Stimulated activated CD8-positive, alpha-beta memory T cell treated with anti-CD3 and anti-CD28 coated beads, Interleukin-7, amount 100 ng/mL, for 1 hour (primary cell): ENCODE measurements at places on chromosomes 2 and 18.

- no peak for DNase-seq
Measured at GRCh38 chr2:73059106-73059505, 12.4 kb downstream of the SFXN5 start.

- no peak for DNase-seq
Measured at GRCh38 chr2:16034151-16034974, 94.0 kb downstream of the MYCN start.

GRCh38 chr18:43720041-43720440, 442.8 kb upstream of the SYT4 start:
- DNase-seq: no peak

GRCh38 chr2:231244382-231245248, 46.2 kb downstream of the ARMC9 start:
- DNase-seq: no peak

DNA sequence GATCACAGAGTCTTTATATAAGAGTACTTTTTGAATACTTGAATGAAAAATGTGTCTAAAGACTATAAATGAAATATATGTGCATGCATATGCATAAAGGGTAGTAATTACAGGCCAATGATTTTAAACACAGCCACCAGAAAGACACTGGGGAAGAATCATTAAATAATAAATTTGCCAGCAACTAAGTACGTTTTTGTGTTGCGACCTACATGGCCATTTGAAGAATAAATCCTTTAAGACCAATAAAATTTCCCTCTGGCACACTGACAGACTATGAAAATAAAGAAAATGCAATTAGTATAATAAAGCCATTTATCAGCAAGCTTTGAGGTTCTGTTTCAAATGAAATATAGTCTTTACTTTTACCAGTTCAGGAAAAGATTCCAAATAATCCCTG, 1413.3 kb downstream of the LRP1B start:
- DNase-seq: no peak

- no peak for DNase-seq
Measured at GRCh38 chr2:173521450-173522192, 166.9 kb downstream of the CDCA7 start.

DNA sequence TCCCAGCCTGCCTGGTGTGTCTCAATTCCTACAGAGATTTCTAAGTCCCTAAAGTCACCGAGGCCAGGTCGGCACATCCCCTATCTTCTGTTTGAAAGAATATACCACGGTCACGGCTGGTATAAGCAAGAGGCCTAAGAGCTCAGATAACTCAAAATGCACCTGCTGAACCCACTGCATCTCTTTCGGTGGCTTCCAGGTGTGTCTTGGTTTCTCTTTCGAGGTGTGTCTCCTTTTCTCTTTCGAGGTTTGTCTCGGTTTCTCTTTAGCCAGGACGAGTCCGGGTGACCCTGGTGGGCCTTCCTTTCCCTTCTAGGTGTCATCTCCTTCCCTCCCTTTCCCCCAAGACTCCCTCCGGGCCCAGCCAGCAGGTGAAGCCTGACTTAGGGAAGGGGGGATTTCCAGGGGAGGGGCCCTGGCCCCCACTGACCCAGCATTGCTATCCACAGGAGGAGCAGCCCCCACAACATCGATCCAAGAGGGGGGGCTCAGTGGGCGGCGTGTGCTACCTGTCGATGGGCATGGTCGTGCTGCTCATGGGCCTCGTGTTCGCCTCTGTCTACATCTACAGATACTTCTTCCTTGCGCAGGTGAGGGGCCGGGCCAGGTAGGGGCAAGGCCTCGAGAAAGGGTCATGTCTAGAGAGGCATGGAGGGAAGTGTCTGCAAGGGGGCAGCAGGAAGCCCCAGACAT, 8.4 kb downstream of the ITM2C start:
- no peak for DNase-seq

DNA sequence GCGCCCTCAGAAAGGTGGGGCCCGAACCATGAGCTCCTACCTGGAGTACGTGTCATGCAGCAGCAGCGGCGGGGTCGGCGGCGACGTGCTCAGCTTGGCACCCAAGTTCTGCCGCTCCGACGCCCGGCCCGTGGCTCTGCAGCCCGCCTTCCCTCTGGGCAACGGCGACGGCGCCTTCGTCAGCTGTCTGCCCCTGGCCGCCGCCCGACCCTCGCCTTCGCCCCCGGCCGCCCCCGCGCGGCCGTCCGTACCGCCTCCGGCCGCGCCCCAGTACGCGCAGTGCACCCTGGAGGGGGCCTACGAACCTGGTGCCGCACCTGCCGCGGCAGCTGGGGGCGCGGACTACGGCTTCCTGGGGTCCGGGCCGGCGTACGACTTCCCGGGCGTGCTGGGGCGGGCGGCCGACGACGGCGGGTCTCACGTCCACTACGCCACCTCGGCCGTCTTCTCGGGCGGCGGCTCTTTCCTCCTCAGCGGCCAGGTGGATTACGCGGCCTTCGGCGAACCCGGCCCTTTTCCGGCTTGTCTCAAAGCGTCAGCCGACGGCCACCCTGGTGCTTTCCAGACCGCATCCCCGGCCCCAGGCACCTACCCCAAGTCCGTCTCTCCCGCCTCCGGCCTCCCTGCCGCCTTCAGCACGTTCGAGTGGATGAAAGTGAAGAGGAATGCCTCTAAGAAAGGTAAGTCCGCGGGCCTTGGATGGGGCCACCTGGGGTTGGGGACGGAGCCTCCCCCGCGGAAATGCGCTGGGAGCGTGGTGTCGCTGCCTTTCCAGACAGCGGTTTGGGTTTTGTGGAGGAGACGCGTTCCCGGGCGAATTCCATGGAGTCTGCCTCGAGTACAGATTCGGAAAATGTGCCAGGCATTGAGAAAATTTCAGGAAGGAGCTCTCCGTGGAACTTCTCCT, 559 bp downstream of the HOXD1 start:
- DNase-seq: no peak

- no peak for DNase-seq
Measured at GRCh38 chr18:67577386-67577785, 60.9 kb upstream of the DSEL start.

DNA sequence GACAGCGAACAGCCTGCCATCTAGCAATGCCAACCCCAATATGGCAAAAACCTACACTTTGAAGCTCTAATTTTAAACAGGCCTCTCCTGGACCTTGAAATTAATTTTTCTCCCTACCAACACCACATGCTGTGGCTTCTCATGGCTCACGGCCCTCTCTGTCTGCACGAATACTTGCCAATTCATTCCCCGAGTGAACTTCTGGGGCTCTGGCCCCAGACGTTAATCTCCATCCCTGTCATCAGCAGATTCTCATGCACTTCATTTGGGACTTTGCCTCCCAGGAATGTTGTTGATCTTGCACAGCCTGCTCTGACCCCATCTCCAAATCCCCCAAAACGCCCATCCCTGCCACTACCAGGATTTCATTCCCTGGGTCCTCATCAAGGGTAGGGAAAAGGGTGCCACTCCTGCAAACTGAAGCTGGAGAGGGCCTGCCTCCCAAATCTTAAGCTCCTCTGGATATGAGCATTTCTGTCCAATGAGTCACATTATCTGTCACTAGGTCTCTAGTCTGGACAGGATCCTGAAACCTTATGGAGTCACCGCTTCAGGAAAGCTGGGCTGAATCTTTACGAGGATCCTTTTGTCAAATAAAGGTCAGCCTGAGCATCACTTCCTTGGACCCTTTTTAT, 10.4 kb downstream of the FIGLA start:
- no peak for DNase-seq

- no peak for DNase-seq
Measured at GRCh38 chr18:34543356-34543755, 166.7 kb upstream of the DTNA start.

GRCh38 chr18:20971886-20972267, 139.7 kb downstream of the ROCK1 start:
- no peak for DNase-seq

- DNase-seq: no peak
Measured at GRCh38 chr18:1062588-1062987, 157.9 kb downstream of the ADCYAP1 start.

DNA sequence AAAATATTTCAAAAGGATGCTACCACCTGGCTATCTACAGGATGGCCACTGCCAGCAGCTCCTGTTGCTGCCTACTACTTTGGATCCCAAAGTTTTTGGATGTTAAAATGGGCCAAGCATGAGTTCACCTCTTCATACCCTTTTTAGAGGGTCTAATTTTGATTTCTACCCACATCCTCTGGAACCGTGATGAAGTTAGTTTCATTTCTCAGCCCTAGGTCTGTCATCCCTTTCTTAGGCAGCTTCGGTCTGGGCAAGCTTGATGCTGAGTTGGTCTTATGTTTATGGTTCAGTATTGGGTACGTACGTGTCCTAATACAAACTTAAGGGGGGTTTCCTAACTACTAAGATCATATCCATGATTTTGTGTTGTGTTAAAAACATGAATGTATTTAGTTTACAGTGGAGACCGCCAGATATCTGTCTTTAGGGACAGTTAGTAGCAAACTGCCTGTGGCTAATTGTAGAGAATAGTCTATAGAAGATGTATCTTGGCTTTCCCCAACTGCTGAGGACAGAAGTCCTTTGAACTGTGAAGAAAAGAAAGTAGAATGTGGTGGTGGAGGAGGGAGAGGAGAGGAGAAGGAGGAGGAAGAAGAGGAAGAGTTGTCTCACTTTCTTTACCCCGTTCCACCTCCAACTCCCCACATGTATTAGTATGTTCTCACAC, 184.9 kb downstream of the UBE2E3 start:
- no peak for DNase-seq

GRCh38 chr2:126799301-126799700, 99.4 kb upstream of the TEX51 start:
- no peak for DNase-seq

DNA sequence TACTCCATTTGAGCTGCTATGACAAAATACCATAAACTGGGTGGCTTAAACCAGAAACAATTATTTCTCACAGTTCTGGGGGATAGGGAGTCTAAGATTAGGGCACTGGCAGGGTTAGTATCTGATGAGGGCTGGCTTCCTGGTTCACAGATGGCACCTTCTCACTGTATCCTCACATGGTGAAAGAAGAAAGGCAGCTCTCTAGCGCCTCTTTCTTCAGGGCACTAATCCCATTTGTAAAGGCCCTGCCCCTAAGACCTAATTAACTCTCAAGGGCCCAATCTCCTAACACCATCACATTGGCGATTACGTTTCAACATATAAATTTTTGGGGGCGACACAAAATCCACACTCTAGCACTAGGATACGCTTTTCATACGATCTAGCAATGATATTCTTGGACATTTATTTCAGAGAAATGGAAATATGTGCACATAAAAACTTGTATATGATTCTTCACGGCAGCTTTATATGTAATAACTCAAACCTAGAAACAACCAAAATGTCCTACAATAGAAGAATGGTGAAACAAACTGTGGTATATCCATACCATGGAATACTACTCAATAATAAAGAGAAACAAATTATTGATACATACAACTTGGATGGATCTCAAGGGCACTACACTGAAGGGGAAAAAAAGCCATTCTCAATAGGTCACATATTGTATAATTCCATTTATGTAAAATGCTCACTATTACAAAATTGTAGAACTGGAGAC, 111.0 kb downstream of the BCL2L11 start:
- DNase-seq: no peak

- DNase-seq: no peak
Measured at GRCh38 chr2:231685349-231686191, 22.8 kb upstream of the PTMA start.

- DNase-seq: no peak
Measured at GRCh38 chr2:98281607-98282006, 64.6 kb upstream of the CNGA3 start.

DNA sequence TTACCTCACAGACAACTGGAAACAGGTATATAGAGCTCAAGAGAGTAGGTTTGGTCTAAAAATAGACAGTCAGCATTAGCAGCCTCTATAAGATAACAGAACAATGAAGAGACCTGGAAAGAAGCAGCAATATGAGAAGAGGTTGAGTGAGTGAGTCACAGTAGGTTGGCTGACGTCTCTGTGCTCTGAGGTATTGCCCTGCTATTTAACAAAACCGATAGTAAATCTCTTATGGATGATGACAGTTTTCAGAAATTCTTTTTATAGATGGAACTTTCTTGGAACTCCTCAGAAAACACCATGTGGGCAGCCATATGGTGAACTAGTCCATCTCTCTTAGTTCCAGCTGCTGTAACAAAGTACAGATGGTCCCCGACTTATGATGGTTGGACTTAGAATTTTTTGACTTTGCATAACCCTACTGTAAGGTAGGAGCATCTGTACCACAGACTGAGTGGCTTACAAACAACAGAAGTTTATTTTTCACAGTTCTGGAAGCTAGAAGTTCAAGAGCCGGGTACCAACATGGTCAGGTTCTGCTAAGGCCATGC, 123.5 kb downstream of the MBD2 start:
- no peak for DNase-seq

GRCh38 chr2:148704247-148704646, 59.7 kb downstream of the EPC2 start:
- DNase-seq: no peak

DNA sequence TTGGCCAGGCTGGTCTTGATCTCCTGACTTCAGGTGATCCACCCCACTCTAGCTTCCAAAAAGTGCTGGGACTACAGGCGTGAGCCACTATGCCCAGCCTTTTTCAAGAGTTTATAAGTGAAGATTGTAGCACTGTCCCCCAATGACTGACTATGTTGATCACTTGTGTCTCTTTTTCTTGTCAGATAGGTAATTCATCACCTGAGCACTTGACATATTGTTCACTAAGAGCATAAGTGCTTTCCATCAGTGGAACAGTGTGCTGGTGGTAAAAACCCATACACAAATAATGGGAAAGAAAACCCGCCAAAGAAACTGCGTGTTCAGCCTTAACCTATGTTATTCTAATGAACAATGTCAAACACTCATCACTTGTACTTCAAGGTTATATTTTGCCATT, 414.4 kb upstream of the CDH7 start:
- no peak for DNase-seq

- DNase-seq: no peak
Measured at GRCh38 chr2:134248913-134249312, 5.0 kb upstream of the MGAT5 start.

GRCh38 chr2:239189711-239190131, 211.1 kb downstream of the HDAC4 start:
- DNase-seq: no peak

DNA sequence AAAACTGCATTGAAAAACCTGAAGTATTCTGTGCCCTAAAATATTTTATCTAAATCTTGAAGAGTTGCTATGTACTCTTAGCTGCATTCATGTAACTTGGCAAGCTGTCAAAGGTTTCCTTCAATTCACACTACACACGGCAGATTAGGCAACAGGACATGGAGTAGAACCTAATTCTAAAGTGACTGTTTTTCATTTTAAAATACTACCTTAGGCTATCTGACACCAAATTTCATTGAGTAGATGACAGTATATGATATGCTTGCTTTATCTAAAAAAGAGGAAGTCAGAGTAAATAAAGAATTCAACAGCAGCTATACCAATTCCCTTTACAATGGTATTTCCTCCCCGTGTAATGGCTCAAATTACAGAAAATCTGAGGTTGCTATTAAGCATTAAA, 45.4 kb downstream of the EXOC6B start:
- no peak for DNase-seq

- DNase-seq: no peak
Measured at GRCh38 chr2:229371086-229371485, 100.0 kb upstream of the PID1 start.
